EL (cell line): ENCODE measurements at places on chromosomes 6 and 20.
A peak's percentile ranks its signal among the peaks of the same experiment; 100 is the strongest.

DNA sequence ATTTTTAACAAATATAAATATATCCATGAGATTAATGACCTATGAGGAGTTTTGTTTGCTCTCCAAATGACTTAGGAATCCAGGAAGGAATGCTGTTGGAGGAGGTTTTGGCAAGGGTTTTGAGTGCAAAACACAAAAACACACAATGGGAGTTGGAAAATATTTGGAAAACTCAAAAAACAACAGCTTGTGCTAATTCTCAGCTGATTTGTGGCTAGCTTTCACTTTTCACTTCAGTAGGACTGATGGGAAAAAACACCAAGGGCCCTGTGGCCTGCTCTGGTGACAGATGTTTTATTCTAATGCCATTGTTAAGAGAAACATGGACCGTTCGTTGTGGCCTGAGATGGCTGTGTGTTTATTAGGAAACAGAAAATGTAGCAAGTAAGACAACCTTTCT, 113.9 kb downstream of the ALDH8A1 start:
- DNase-seq = no peak

GRCh38 chr6:28353356-28353755, 3.6 kb downstream of the ZKSCAN3 start:
- no peak for DNase-seq

GRCh38 chr20:45037050-45037449, 63.9 kb downstream of the KCNS1 start:
- DNase-seq = peak; percentile 68

GRCh38 chr6:27591699-27592480, 119.0 kb upstream of the ZNF184 start:
- peak; percentile 72 for DNase-seq

DNA sequence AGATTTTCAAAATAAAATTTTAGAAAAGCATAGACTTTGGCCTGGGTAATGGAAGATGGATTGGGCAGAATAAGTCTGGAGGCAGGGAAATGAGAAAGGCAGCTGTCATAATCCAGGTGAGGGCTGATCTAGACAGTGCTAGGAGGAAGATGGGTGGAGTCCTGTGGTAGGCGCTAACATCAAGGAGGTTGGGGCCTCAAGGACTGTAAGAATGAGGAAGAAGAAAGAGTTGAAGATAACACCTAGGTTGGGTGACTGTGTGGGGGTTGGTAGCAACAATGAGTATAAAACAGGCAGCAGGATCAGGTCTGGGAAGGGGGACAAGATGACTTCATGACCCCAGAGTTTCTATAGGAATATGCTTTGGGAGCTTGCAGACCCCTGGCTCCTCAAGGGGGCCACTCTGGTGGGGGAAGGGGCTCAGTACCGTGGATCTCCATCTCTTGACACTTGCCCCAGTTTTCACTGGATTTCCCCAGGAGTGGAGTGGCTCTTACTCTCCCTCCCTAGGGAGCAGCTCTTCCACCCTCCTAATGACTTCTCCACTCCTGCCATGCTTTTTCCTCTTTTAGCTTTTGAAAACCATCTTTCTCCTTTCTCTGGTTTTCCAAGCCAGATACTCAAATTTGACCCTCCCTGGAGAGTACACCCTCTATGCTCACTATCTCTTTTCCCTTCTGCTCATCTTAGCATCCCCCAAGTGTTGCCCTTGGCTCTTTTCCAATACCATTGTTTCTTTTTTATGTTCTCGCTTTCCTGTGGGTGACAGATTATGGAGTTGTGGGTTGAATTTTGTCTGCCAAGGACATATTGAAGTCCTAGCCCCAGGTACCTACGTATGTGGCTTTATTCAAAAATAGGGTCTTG, 14.8 kb downstream of the TRIM31 start:
- DNase-seq = no peak

DNA sequence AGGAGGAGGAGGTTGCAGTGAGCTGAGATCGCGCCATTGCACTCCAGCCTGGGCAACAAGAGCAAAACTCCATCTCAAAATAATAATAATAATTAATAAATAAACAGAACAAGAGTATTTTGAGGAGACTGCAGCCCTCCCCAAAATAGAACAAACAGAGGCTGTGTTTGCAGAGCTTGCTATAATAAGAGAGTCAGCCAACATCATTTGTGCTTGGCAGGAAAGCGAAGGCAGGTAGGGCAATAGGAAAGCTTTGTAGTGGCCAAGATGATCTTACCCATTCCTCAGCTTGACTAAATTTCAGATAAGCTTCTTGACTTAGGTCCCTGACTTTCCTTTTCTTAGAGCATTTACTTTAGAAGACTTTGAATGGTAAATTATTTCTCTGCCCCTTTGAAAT, 6.7 kb downstream of the C6orf141 start:
- no peak for DNase-seq

DNA sequence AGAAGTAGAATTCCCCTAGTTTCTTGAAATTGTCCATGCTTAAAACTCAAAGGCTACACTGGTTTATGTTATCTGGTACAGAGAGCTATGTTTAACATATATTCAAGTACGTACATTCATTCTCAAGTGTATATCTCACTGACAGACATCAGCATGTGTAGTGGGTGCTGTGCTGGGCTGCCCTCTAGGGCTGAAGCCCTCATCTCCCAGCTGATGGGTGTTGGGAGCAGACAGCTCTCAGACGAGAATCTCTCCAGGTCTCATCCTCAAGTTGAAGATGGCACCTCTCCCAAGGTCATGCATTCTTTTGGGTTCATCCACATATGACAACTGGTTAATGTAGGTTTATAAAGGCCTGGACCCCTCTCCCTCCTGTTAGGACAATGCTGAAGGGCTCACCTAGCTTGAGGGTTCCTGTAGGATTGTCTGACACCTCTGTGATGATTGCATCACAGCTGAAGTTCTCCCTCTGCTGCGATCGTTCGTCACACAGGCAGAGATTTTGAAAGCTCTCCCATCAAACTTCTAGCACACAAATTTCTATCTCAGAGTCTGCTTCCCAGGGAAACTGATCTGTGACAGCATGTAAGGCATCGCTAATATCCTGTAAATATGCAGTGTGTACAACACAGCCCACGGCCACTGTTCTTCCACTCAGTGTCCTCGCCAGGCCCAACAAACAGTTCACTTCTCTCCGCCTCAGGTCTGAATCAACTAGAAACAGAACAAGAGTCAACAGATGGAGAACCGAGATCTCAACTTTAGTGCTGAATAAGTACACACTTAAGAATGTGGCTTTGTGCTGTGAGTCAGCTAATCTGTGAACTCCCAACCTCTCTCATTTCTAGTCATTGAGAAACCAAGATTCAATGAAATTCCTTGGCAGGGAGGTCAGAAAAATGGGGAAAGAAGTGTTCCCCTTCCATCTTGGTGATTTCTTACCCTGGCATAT, 43.2 kb downstream of the PREP start:
- peak; percentile 94 for DNase-seq

DNA sequence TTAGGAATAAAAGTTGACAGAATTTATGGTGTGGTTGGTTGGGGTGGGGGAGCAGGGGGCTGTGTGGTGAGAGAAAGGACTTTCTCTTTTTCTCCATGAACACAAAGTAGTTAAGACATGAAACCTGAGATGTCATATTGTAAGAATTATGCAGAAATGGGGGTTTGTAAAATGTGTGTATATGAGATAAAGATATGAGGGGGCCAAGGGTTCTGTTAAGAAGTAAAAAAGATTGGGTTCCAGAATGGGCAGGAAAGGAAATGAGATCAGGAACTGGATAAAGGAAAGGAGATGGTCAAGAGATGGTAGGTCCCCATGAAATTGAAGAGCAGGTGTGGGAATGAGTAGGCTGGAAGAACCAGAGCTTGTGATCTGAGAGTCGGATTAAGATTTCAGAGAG, 9.7 kb downstream of the RNF146 start:
- DNase-seq = no peak

GRCh38 chr6:49782293-49782692, 4.8 kb downstream of the PGK2 start:
- DNase-seq = no peak

GRCh38 chr6:12249541-12250382, 40.4 kb upstream of the EDN1 start:
- DNase-seq = no peak

DNA sequence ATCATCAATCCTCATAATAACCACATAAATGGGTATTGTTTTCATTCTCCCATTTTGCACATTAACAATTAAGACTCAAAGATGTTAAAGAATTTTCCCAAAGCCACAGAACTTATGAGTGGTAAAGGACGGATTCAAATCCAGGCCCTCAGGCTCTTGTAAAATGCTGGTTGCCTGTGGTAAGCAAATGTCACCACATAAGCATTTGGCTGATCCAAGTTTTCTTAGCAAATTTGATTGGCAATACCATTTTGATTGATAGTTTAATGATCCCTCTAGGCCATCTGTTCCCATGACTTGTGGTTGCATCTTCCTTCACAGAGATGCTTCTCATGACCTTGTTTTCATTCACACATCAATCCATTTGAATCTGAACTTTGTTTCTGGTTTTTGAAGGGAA, 252.0 kb upstream of the RIN2 start:
- DNase-seq = peak; percentile 47

DNA sequence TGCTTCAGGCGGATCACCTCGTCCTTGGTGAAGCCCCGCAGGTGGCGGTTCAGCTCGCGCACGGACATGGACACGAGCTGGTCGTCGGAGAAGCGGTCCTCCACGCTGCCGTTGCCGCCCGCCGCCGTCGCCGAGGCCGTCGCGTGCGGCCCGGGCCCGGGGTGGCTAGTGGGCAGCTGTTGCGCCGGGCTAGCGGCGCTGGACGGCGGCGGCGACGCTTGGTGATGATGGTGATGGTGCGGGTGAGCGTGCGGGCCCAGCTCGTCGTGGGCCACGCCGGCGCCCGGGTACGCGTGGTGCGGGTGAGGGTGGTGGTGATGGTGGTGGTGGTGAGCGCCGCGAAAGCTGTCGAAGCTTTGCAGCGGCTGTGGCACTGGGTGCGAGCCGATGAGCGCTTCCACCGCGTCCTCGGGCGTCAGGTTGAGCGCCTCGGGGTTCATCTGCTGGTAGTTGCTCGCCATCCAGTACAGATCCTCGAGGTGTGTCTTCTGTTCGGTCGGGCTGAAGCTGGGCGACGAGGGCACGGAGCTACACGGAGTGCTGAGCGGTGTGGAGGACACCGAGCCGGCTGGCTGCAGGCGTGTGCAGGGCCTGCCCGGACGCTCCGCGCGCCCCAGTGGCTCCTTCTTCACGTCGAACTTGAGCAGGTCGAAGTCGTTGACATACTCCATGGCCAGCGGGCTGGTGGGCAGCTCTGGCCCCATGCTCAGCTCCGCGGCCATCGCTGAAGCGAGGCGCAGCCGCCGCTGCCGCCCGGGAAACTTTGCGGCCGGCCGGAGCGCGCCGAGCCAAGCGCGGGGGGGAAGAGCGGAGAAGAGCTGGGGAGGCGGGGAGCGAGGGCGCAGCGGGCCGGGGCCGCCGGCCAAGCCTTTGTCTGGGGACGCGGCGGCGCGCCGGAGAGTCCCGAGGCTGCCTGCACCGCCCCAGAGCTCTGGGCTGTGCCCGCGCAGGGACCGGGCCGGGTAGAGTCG, 622 bp downstream of the MAFB start:
- DNase-seq = peak; percentile 7

DNA sequence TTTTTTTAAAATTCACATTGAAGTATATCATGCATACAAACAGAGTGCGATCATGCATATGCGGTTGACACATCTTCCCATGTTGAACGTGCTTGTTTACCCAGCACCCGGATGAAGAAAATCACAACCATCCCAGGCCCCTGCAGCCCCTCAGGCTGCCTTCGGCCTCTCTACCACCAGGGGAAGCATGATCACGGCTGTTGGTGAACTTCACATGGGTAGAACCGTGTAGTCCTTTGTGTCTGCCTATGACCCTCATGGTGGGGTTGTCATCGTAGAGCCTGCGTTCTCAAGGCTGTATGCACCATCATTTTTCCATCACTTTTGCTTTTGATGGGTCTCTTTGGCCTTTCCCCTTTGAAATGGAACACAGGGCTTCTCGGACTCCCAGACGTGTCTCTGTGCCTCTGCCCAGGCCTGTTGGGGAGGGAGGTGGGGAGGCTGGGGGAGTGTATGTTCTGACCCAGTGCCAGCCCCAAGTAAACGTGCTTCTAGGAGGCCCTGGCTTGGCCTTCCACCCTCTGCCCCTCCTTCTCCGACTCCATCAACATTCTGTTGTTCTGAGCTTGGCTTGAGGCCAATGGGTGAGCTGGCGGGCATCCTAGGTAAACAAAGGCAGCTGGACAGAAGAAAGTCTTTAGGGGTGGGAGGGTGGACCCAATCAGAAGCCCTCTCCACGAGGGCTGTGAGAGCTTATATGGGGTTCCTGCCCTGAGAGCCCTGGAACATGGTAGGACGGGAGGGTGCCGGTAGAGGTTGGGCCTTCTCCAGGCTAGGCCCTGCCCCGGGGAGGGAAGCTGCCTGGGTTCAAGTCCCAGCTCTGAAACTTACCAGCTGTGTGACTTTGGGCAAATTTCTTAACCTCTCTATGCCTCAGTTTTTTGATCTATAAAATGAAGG, 39.7 kb downstream of the TGM2 start:
- no peak for DNase-seq

- no peak for DNase-seq
Observed at GRCh38 chr6:156801712-156802111, 24.5 kb downstream of the ARID1B start.

DNA sequence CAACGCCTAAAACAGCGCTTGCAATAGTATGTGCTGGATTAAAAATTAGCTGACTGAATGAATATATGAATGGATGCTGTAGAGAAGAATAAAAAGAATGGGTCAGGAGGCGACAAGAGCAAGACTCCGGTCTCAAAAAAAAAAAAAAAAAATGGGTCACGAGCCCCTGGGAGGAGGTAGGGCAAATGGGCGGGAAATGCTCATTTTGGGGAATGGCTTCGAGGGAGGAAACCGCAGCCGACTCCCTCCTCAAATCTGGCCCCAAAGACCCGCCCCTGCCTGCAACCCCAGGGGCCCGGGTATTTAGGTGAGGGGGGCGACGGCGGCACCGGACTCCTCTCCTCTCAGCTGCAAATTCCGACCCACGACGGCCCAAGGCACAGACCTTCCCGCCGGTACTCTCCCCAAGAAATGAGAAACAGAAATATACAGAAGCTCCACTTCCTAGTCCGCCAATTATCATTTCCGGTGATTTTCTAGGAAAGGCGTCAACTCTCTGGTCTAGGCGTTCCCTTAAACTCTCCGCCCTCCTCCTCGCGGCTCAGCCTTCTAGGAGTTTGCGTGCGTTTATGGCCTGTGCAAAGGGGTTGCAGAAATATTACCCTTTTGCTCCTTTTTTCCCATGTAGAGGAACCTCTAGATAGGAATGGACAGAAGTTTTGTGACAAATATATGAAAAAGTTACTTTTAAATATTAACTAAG, at the start of gene ZNF311:
ZNF311 (minus strand) TSS at position 133 of the 703 bp plus-strand sequence. CDS start 1,361 bp downstream, outside the sequence.
- peak; percentile 65 for DNase-seq
